ENCODE measurements at places on chromosomes 2 and 18.
A peak's percentile ranks its signal among the peaks of the same experiment; 100 is the strongest.

GRCh38 chr18:79484661-79485621, 89.2 kb downstream of the NFATC1 start:
- DNase-seq = no peak

DNA sequence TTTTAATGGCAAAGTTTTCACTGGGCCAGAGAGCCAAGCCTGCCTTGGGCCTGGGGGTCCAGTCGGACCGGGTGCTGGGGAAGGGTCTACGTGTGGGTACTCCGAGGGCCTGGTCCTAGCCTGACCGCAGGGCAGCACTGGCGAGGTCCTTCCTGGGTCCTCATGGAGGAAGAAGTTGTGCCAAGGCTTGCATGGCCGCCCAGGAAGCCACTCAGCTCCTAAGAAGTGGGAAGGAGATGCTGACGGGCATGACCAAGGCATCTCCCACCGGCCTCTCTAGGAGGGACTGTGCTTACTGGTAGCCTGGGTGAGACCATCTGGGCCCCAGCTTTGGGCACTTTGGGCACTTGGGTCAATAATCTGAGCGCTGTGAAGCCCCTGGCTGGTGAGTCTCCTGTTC, 22.6 kb downstream of the CIB4 start:
- DNase-seq = no peak

- DNase-seq = peak; percentile 20
Observed at GRCh38 chr2:42086500-42086953, 38.7 kb downstream of the PKDCC start.

DNA sequence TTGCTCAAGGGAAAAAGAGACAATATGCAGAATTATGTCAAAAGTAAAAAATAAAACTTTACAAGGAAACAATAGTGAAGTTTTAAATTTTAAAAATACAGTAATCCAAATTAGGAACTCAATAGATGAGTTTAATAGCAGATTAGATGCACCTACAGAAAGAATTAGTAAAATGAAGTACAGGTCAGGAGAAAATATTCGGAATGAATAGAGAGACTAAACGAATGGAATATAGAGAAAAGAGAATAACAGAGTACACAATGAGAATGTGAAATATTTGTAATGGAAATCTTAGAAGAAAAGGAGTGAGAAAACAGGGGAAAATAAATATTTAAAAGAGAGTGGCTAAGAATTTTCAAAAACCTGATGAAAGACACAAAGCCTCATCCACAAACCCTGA, 275.7 kb upstream of the MMADHC start:
- no peak for DNase-seq

DNA sequence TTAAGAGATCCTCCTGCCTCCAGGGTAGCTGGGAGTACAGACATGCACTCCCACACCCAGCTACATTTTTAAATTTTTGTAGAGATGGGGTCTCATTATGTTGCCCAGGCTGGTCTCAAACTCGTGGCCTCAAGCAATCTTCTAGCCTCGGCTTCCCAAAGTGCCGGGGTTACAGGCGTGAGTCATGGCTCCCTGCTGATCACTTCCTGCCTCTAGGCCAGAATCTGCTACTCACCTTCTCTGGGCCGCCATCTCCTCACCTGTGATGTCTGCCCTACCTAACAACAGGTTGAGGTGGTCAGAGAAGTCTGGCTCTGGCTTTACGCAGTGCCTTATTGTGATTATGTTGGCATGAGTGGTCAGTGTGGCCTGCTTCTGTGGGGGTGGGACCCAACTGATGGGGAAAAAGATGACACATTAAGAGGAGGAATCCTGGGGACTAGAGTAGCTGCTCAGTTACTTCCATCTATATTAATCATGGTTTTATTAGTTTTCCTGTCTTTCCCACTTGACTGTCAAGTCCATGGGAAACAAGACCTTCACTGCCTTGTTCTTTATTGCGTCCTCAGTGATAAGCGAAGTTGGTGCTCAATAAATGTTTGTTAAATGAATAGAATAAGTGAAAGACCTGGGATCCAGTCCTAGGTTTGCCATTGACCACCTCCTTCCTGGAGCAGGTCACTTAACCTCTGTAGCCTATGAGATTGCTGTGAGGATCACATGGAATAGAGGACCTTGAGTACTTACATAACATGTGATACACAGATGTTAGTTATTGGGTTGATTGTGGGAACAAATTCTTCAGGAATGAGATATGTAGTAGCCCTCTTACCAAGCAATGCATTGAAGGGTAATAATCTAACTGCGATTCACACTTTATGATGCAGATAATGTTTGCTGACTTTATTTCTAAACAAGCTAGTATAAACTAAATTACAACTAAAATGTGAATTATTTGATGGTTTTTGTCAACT, 15.7 kb downstream of the KCTD1 start:
- no peak for DNase-seq

DNA sequence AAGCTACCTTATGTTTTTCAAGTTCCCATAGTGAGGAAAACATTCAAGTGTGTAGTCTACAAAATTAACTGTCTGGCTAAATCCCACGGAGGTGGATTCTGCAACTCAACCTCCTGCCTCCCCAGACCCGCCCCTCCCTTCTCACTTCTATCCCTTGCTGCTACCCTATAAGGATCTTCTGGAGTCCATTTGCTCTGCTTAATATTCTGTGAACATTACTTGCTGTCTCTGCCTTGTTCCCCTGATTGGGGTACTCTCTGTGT, 163.2 kb downstream of the KCNE4 start:
- no peak for DNase-seq

DNA sequence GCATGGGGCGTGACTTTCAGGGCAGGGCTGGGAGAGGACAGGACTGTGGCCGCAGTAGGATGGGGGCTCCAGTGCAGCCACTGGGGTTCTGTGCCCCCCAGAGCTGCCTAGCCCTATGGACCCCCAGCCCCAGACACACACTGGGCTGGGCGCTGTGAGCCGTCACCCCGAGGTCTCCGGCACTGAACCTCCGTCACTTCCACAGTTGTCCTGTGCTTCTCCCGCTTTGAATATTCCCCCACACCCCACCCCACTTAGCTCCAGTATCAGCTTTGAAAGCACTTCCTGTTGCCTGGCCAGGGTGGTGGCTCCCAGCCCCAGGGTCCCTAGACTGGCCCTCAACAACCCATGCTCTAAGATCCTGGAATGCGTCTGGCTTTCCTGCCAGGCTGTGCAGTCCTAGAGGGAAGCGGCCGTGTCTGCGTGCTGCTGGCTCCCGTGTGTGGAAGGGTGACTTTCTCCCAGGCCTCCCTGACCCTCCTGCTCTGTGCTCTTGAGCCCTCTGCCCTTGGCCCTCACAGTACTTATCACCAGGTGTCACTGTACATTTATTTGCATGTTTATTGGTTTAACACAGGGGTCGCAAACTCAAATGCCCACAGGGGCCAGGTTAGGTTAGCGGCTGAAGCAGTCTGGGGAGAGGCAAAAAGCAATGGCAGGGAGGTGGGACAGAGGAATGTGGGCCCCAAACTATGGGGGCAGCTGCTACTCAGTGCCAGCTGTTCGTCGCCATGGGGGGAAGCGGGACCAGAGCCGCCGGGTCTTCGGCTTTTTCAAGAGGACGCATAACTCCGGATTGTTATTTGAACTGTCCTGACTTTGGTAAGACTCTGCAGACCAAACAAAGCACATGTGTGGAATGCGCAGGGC, 9.9 kb downstream of the OBSL1 start:
- DNase-seq = no peak

DNA sequence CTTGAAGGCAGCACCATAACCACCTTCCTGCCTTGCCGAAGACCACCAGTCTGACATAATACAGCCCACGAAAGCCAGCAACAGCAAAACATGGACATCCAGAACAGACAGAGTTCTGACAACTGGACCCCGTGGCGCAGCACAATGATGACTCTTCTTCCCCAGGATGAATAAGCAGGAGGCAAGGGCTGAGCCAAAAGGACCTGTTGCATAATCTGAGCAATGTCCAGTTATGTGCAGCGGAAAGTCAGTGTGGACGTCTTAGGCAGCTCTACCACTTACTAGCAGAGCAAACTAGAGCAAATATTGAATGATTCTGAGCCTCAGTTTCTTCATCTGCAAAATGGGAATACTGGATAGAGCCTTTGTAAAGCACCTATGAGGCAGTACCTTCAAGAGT, 225.1 kb downstream of the ZBTB7C start:
- DNase-seq = no peak

GRCh38 chr18:70228536-70228935, 23.0 kb upstream of the RTTN start:
- no peak for DNase-seq

DNA sequence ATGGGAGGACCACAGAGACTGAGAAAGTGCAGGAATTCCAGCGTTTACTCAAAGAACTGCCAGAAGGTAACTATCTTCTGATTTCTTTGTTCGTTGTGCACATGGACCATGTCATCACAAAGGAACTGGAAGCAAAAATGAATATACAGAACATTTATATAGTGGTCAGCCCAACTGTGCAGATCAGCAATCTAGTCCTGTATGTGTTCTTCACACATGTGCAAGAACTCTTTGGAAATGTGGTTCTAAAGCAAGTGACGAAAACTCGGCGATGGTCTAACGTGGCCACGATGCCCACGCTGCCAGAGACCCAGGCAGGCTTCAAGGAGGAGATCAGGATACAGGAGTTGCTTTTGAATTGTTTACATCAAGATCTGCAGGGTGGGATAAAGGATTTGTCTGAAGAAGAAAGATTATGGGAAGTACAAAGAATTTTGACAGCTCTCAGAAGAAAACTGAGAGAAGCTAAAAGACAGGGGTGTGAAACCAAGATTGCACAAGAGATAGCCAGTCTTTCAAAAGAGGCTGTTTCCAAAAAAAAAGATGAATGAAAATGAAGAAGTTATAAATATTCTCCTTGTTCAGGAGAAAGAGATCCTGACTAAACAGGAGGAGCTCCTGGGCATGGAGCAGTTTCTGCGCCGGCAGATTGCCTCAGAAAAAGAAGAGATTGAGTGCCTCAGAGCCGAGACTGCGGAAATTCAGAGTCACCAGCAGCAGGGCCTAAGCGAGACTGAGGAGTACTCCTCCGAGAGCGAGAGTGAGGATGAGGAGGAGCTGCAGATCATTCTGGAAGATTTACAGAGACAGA, 8.3 kb upstream of the CHST10 start:
- DNase-seq = no peak

DNA sequence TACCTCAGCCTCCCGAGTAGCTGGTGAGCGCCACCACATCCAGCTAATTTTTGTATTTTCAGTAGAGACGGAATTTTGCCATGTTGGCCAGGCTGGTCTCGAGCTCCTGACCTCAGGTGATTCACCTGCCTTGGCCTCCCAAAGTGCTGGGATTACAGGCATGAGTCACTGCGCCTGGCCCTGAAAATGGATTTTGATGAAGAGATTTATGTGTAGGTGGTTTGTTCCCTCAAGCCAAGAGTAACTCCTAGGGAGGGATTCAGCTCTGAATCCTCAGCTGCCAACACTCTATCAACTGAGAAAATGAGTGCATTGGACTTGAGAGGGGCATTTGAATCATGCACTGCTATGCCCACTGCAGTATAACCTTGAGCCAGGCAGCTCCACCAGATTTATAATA, 17.5 kb upstream of the LIPG start:
- DNase-seq = no peak

DNA sequence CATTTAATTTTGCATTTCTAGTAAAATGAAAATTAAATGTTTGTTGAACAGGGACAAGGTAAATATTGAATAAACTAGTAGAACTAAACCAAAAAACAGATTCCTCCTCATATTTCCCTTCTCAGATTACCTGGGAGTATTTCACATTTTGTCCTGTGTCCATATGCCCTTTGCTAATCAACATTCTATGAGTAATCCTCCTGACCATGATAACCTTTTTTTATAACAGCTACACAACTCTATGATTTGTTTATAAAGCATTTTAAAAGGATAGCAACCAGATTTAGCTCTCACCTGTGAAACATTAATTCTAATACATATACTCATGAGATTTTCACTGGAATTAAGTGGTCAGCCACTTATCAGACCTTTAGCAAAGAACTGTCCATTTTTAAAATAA, 7.1 kb upstream of the DSG2 start:
- no peak for DNase-seq

DNA sequence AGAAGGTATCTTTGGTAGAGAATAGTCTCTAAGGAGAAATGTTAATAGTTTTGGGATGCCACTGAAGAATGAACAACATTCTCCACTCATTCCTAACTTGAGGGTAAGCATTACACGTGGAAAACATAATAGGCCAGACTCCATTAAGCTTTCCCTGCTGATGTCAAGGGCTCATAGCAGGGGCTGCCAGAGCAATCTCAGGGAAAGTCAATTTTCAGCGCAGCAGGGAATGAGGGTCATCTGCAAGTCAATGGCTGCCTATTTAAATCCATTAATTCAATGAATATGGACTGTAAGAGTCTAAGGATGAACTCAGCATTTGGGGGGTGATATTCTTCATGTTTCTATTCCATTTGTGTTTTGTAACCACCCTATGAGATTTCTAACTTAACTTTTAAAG, 144.2 kb upstream of the ARL4C start:
- no peak for DNase-seq

DNA sequence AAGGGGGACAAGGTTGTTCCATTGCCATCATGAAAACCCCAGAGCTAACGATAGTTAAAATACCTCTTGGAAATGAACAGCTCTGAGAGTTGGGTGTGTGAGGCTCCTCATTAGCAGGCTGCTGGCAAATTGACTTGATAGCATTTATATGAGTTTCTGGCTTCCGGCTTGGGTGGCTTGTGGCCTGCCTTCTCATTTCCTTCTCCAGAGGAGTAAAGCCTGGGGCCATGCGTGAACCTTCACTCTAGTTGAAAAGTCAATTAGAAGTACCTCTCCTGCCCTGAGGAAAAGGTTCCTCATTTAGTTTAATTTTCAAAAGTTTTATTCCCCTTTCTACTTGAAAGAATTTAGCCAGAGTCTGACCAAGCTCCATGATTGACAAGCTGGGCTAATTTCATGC, 67.1 kb downstream of the MGAT5 start:
- no peak for DNase-seq

- no peak for DNase-seq
Observed at GRCh38 chr2:232875256-232876121, 5.4 kb downstream of the SNORC start.

DNA sequence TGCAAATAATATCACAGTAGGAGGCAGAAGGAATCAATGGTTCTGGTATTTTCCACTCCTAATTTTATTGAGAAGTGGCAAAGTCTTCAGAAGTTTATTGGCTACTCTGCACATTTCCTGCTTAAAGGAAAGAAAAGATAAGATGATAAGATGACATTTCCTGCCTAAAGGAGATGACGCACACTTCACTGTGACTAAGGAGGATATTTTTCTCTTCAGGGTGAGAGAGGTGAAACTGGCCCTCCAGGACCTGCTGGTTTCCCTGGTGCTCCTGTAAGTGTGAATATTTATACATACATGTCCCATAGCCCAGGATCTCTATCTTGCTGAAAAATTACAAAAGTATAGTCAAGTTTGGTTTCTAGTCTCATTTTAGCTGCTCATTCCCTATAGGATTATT, 27.9 kb downstream of the COL3A1 start:
- no peak for DNase-seq

- DNase-seq = no peak
Observed at GRCh38 chr2:111028720-111029119, 92.0 kb upstream of the BCL2L11 start.
